ENCODE measurements at places on chromosomes 7 and 10.

DNA sequence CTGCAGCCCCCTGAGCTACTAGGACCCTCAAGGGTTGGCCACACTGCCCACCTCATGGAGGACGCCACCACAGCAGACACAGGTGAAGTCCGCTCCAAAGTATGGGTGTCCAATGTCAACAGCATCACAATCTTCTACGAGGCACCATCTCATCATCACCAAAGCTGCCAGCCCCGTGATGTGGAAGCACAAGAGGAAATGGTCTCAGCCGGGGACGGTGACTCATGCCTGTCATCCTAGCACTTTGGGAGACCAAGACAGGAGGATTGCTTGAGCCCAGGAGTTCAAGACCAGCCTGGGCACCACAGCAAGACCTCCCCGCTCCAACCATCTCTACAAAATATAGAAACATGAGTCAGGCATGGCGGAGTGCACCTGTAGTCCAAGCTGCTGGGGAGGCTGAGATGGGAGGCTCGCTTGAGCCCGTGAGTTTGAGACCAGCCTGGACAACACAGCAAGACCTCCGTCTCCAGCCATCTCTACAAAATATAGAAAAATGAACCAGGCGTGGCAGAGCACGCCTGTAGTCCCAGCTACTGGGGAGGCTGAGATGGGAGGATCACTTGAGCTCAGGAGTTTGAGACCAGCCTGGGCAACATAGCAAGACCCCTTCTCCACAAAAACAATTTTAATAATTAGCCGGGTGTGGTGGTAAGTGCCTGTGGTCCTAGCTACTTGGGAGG, 48.8 kb upstream of the MYL10 start:
- H3K36me3 ChIP-seq, result no peaks in the 10 kb centered on the region
- no peaks in the 10 kb centered on the region for H3K4me1 ChIP-seq

GRCh38 chr10:132591166-132591971, 53.8 kb downstream of the INPP5A start:
- H3K4me3 ChIP-seq, result no peak overlapping the region
- no peak overlapping the region for H3K27ac ChIP-seq
- no peak for DNase-seq

- H3K4me3 ChIP-seq, result no peak overlapping the region
- no peaks in the 10 kb centered on the region for H3K36me3 ChIP-seq
- no peaks in the 10 kb centered on the region for H3K4me1 ChIP-seq
- peaks cover 23% of the 10 kb centered on the region for H3K27me3 ChIP-seq
Measured at GRCh38 chr7:120933475-120933874, 17.1 kb upstream of the ING3 start.

DNA sequence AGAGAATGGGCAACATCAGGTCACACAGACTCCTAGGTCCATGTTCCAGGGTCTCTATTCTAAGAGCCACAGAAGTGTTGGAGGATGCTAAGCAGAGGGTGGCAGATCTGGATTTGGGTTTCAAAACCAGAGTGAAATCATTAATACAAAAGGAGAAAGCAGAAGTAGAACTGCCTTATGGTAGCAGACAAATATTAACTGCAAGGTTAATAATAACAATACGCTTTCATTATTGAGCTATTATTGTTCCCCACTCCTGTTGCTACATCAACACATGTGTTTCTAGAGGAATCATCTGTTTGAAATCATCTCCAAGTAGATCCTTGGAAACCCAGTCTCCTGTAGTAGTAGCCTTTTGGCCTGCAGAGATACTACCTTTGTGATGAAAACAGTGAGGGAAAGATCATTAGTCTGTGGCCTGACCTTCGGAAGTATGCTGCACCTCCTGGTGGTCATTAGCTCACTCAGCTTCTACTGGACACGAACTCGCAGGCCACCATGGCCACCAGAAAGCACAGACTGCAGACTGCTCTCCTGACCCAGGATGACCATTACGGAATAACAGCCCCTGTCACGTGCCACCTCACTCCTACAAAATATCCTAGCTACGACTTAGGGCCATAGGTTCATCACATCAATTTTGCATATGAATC, 84.6 kb downstream of the XPNPEP1 start:
- H3K27ac ChIP-seq, result no peak overlapping the region
- H3K36me3 ChIP-seq, result no peaks in the 10 kb centered on the region

GRCh38 chr7:142327628-142328405, 70.0 kb upstream of the PRSS58 start:
- no peaks in the 10 kb centered on the region for H3K4me1 ChIP-seq
- peaks cover 7% of the 10 kb centered on the region for H3K27me3 ChIP-seq
- H3K27ac ChIP-seq, result peak overlapping the region; percentile 64
- DNase-seq, result no peak
- peak overlapping the region; percentile 38 for H3K4me3 ChIP-seq
- no peaks in the 10 kb centered on the region for H3K36me3 ChIP-seq

DNA sequence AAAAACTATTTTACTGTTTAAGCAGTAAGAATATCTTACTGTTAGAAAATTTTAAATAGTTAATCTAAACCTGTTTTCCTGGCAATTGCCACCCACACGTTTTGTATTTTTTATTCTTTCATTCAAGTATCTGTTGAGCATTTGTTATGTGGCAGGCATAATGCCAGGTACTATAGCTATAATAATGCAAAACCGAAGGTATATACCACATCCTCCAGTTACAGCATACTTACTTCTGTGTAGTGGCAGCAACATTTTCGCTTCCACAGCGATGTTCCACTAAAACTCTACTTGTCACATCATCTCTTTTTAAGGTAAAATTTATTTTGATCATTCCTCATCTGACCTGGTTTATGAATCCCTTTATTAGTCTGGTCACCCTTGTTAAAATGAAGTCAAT, 30.0 kb downstream of the WASL start:
- no peak overlapping the region for H3K27ac ChIP-seq
- peak overlapping the region; percentile 10 for H3K4me3 ChIP-seq
- H3K27me3 ChIP-seq, result no peaks in the 10 kb centered on the region

DNA sequence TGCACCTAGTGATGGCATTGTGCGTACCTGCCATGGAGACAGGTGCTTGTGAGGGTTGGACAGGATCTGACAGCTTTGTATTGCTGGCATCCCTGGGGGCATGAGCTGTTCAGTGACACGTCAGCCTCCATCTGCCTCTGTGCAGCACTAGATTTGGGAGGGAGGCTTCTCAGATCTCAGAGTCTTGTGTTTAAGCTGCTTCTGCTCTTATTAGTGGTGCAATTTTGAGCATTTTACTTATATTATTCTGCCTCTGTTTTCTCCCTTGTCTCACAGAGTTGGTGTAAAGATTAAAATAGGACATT, 5.1 kb downstream of the ARHGAP22 start:
- no peak overlapping the region for H3K4me3 ChIP-seq
- H3K27ac ChIP-seq, result no peak overlapping the region
- H3K27me3 ChIP-seq, result peaks cover 24% of the 10 kb centered on the region

DNA sequence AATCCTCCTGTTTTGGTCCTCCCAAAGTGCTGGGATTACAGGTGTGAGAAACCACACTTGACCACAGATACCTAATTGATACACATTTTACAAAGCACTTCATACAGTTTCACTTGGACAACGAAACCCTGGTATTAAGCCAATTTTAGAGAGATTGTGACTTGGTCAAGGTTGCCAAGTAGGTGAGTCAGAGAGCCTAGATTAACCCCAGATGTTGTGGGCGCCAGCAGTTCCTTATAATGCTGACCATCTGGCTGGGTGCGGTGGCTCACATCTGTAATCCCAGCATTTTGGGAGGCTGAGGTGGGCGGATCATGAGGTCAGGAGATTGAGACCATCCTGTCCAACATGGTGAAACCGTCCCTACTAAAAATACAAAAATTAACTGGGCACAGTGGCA, 4.9 kb upstream of the PHKG1 start:
- H3K4me1 ChIP-seq, result no peaks in the 10 kb centered on the region
- DNase-seq, result no peak
- H3K27ac ChIP-seq, result no peak overlapping the region
- no peak overlapping the region for H3K4me3 ChIP-seq
- H3K27me3 ChIP-seq, result no peaks in the 10 kb centered on the region
